PC-9 (cell line): ENCODE measurements at places on chromosomes 13 and 19. TPM values are rescaled to one million over a fixed set of nuclear protein-coding genes. Genes with fewer than 3 reads are reported as not detected.
A peak's percentile ranks its signal among the peaks of the same experiment; 100 is the strongest.

DNA sequence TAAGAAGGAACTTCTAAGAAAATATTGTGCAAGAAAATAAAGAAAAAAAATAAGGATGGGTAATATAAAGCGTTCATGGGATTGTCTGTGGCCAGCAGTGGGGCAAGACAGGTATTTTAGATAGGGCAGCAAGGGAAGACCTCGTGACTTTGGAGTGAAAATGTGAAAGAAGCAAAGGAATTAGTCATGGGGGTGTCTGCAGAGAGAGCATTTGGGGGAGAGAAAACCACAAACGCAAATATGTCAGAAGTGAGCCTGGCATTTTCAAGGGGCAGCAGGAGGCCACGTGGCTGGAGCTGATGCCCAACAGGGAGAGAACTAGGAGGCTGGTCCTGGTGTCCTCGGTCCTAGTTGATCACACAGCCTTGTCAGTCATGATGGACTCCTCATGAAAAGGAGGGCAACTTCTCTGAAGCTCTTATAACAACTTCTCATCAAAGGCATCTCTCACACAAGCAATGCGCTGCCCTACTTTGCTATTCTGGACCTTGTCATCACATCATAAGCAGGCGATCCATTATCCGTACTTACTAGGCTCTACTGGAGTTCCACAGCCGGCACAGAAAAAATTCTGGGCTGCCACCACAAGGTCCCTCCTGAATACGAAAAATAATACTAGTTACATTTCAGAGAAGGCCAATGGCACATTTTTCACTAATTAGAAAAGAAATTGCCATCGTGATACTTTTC, 31.0 kb downstream of the RUBCNL start:
- DNase-seq = no peak

DNA sequence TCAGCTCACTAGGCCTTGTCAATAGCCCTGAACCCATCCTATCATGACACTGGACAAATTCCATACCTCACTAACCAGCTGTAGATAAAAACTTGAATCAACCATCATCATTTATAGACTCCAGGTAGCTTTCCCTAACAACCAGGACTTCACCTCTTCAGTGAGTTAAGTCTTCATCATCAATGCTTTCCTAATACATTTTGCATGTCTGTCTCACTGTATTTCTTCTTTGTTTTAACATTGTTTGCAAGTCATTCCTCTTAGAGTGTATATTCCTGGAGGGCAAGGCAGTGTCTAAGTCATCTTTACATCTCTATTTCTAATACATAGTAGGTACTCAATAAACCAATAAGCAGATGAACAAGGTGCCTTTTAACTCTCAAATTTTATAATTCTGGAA, 123.4 kb upstream of the RFC3 start:
- no peak for DNase-seq

- no peak for DNase-seq
Observed at GRCh38 chr19:46951171-46951986, 68.3 kb upstream of the NPAS1 start.

GRCh38 chr13:23673354-23673753, 103.1 kb downstream of the TNFRSF19 start:
- no peak for DNase-seq

Gene POSTN
- total RNA-seq = not detected in 2 replicates

GRCh38 chr19:11451327-11451870, 16.0 kb downstream of the PRKCSH start:
- DNase-seq = no peak

Gene CGB5
- 1.1 and 1.9 TPM in 2 replicates for total RNA-seq

Gene SH2D3A
- 43.3 and 43.4 TPM in 2 replicates for total RNA-seq

DNA sequence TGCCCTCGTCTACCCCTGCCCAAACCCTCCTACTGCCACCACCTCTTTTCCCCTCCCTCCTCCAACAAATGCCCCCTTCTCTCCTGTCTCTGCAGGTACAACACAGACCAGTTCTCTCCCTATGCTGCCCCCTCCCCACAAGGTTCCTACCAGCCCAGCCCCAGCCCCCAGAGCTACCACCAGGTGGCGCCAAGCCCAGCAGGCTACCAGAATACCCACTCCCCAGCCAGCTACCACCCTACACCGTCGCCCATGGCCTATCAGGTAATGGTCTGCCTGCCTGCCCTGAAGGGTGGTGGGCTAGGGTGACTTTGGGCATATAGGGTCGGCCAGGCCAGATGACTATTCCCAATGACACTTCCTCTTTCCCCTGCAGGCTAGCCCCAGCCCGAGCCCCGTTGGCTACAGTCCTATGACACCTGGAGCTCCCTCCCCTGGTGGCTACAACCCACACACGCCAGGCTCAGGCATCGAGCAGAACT, 6.5 kb upstream of the TIMM50 start:
- peak; percentile 48 for DNase-seq

DNA sequence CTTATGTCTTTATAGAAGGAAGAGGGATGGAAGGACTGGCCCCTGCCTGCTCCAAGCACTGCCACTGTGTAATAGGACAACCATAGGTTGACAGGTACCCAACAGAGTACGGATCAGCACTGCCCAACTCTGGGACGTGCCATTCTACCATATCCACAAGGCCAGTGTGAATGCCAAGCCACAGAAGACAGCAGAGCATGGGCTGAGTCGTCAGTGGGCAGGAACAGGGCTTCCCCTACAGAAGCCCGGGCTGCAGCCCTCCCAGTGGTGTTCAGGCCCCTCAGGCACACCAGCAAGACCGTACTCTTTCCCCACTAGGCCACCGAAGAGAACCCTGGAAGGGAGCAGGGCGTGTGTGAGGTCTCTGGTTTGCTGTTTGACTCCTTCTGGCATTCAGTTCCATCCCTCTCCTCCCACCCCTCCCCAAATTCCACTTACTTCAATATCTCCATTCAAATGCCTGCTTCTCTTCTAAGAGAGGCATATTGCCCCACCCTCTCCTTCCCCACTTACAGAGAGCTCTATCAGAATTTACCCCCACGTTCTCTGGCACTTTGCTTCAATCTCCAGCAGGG, 209.4 kb downstream of the FOXO1 start:
- DNase-seq = no peak

Gene ZNF439
- total RNA-seq = 0.83 and 1.2 TPM in 2 replicates

DNA sequence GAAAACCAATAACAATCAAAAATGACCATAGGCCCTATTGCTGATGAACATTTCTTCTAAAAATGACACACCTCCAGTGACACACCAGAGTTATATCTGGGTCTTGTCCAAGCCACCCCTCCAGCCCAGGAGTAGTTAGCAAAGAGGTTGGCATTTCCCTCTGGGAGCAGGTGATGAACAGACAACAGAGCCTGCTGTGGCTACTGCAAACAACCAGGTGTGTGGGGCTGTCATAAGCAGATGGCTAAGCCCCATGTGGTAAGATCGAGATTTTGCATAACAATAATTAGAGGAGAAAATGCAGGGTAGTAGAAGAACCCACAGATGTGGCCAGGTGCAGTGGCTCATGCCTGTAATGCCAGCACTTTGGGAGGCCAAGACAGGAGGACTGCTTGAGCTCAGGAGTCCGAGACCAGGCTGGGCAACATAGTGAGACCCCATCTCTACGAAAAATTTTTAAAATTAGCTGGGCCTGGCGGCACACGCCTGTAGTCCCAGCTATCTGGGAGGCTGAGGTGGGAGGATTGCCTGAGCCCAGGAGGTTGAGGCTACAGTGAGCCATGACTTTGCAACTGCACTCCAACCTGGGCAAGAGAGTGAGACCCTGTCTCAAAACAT, 5.0 kb downstream of the XRCC1 start:
- peak; percentile 63 for DNase-seq

Gene PSPN
- total RNA-seq = 1.3 TPM in 2 replicates

Gene TMEM59L
- 0.65 and 2.5 TPM in 2 replicates for total RNA-seq

- peak; percentile 64 for DNase-seq
Observed at GRCh38 chr19:19568802-19569756, 31.0 kb downstream of the CILP2 start.

Gene ETV2
- total RNA-seq = 1.8 and 2.1 TPM in 2 replicates

DNA sequence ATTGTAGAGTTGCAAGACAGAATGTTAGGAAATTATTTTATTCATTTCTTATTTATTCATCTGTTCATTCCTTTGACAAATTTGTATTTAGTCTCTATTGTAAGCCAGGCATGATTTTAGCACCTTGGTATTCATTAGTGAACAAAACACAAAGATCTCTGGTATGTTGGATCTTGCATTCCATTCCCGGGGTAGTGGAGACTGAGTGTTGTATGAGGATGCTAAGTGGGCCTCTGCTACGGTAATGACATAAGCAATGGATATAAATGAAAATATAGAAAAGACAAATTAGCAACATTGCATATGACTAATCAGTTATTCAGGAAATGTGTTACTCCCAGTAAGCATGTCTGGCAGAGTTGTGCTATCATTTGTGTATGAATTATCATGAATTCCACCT, 449.3 kb downstream of the PCDH17 start:
- DNase-seq = no peak

DNA sequence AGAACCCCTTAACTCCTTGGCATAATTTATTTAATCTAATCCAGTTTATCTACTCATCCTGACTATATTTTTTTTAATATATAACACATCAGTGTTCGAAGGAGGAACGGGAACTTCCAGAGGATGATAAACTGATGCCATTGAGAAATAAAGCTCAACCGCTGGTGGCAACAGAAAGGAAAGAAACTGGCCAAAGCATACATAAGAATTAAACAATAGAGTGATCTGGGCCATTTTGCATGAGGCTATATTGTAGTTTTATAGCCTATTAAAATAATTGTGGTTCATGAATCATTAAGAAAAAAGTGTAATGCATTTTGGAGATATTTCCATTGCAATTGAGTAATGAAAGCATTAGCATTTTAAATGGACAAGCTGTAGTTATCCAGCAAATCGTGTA, 94.2 kb downstream of the FRY start:
- DNase-seq = no peak

DNA sequence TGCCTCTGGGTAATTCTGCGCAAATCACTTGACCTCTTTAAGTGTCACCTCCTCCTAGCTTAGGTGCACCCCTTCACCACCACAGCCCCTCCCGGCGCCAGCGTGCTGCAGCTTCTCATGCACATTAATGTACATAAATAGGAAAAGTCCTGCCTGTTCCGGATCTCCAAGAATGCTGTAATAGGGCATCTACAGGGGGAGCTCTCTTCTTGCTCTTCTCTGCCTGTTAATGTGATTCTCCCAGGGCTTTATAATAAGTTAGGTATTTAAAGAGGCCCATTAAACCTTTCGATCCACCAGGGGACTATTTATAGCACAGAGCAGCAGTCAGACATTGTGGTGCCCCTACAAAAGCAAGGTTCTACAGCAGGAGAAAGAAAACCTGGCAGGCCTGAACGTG, 35.3 kb downstream of the SOX1 start:
- no peak for DNase-seq

GRCh38 chr19:7862413-7862951, 11.7 kb downstream of the PRR36 start:
- DNase-seq = peak; percentile 61

DNA sequence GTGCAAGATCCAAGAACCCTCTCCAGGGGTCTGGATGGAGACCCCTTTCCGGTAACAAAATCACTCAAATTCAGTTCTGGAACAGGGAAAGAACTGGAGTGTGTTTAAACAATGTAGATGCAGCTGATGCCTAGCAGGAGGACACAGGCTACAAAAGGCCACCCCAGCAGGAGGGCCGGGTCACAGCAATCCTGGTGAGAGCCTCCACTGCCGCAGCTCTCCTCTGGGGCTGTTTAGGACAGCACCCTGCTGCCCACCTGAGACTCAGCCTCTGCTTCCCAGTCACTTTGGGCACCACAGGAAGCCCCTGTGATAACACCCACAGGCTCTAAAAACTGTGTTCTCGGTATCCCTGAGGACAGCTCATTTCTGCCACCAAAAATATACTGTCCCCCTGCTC, 318.7 kb upstream of the NBEA start:
- DNase-seq = no peak

- peak; percentile 47 for DNase-seq
Observed at GRCh38 chr19:3132971-3133792, 2.7 kb upstream of the GNA15 start.

GRCh38 chr13:70729369-70729768, 621.1 kb upstream of the KLHL1 start:
- no peak for DNase-seq

DNA sequence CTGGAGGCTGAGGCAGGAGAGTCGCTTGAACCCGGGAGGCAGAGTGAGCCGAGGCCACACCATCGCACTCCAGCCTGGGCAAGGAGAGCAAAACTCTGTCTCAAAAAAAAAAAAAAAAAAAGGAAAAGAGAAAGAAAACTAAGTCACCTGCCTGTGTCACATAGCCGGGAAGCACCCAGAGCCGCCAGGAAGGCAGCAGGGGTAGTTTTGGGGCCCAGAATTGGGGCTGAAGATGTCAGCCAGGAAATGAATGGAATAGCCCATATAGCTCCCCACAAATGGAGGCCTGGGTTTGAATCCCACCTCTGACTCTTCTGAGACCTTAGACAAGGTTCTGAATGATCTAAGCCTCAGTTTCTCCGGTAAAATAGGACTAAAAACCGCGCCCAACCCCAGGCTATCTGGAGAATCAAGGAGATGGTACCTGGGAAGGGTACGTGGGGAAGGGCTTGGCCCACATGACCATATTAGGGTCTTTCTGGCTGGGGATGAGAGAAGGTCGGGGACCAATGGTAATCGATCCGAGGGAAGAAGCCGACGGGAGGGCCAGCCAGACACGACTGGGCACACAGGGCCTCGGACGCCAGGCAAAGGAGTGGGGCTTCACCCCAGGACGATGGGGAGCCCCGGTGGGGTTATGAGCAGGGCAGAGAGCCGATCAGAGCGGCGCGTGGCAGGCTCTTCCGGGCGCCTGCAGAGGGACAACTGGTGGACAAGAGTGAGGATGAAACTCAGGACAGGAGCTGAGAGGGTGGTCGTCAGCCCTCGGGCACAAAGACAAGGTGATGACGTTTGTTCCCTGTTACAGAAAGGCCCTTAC, 14.4 kb downstream of the CCDC124 start:
- DNase-seq = no peak

Gene FSD1
- not detected in 2 replicates for total RNA-seq

GRCh38 chr13:108919036-108919907, 289.9 kb downstream of the MYO16 start:
- peak; percentile 82 for DNase-seq

DNA sequence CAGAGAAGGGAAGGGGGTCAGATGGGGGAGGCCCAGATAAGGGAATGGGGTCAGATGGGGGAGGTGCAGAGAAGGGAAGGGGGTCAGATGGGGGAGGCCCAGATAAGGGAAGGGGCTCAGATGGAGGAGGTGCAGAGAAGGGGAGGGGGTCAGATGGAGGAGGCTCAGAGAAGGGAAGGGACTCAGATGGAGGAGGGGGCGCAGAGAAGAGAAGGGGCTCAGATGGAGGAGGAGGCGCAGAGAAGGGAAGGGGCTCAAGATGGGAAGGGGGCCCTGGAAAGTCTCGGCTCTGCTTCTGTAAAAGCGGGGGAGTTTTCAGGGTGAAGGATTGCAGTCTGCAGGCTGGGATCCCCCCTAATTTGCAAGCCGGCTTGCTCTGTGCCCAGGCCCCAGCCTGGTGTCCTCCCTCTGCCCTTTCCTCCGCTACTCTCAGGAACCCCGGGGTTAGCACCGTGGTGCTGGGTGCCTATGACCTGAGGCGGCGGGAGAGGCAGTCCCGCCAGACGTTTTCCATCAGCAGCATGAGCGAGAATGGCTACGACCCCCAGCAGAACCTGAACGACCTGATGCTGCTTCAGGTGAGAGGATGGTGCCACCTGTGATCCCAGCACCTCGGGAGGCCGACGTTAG, 1.6 kb downstream of the AZU1 start:
- DNase-seq = no peak
